Eye (tissue), 1 donor: ENCODE measurements at places on chromosomes 2 and 18.

- no peak for DNase-seq
Observed at GRCh38 chr2:124915567-124915966, 890.5 kb downstream of the CNTNAP5 start.

DNA sequence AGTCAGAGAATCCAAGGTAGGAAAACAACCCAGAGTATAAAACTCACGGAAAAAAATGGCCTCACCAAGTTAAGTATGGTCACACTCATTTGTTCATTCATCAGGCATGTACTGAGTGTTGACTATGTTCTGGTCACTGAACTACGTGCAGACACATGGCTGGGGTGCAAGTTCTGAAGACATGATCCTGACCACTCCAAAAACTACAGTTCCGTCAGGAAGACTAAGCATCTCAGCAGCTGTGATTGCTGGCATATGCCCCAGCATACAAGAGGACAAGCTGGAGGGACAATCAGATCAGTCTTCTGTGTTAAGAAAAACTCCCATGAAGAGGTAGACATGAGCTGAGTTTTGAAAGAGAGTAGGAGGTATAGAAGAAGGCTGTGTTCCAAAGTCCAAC lies 72.8 kb downstream of the TCF4 start:
- no peak for DNase-seq

DNA sequence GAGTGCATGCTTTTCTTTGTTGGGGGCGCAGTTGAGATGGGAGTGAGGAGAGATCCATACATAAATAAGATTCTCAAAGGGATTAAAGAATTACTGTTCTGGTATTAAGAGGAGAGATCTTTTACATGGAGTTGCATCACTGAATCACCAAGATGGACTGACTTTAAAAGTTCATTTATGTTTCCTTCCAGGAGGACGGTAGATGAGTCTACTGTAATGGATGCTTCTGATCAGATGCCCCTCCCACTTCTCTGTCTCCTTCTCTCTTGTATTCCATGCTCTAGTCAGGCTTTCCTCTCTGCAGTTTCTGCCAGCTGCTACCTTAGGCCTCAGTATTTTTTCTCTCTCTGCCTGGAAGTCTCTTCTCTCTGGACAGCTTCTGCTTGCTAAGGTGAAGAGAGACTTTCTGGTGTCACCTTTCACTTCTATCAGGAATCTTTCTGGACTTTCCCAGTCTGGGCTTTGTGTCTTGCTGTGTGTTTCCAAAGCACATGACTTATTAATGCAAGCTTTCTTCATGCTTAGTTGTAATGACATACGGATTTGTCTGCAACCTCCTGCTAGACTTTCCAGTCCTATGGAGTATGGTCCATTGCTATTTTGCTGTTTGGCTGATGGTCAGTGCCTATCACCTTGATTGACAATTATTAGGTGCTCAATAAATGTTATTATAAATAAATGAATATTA lies 23.6 kb downstream of the FAM171B start:
- peak; percentile 60 for DNase-seq

DNA sequence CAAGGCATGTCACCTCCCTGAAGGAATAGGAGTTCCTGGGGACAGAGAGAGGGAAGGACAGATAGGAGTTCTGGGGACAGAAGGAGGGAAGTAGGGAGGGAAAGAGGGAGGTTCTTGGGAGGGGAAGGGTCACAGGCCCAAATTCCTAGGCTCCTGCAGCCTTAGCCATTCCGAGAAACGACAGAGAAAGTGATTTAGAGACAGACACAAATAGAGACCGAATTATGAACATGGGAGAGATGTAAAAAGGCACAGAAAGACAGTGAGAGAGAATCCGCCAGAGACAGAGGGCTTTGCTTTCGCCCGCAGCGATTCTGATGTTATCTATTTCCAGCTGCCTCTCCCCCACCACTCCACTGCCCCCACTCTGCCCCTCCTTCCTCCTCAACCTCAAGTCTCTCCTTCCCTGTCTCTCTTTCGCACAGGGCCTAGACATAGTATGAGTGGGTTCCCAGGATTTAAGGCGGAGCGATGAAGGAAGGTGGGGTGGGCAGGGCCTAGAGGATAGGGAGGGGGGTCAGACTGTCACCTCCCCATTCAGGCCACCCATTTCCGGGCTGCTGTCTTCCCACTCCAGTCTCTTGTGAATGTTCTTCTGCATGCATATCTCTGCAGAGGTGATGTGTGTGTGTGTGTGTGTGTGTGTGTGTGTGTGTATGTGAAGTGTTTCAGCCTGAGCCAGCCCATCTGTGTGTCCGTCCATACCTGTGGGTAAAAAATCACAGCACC lies 3.3 kb upstream of the WNT6 start:
- no peak for DNase-seq

- DNase-seq, result no peak
Observed at GRCh38 chr2:228798458-228799207, 472.5 kb downstream of the PID1 start.

- DNase-seq, result no peak
Observed at GRCh38 chr18:62799977-62800376, 84.6 kb downstream of the PHLPP1 start.

DNA sequence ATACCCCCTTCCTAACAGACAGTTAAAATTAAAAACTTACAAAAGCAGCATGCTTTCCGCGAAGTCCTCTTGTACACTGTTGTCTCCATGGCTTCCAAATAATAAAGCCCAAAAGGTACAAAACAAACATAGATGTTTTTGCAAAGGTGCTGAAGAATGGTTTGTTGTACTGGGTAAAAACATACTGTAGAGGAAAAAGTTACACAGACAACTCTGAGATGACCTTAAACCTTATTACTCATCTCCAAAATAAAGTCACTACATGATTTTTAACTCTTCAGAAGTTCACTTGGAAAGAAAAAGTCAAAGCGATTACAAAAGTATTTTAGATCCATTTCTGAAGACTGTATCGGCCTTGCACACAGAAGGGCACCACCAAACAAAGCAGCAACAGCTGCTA lies 6.1 kb downstream of the SLC35F5 start:
- DNase-seq, result no peak

DNA sequence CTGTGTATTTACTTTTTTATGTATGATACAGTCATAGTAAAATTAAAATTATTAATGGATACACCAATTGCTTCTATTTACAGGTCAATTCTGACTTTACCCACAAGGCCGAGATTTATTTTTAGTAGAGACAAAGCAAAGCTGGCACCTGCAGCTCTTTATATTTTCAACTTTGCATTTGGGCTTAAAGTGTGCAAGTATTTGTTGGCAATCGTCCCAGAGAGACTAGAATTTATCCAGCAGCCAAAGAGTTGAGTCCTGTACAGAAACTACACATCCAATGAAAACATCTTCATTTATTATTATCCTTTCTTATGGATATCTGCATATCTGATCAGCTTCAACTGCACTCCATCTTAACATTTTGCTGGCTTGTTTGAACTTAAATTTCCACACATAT lies 485.6 kb downstream of the SOX11 start:
- no peak for DNase-seq

DNA sequence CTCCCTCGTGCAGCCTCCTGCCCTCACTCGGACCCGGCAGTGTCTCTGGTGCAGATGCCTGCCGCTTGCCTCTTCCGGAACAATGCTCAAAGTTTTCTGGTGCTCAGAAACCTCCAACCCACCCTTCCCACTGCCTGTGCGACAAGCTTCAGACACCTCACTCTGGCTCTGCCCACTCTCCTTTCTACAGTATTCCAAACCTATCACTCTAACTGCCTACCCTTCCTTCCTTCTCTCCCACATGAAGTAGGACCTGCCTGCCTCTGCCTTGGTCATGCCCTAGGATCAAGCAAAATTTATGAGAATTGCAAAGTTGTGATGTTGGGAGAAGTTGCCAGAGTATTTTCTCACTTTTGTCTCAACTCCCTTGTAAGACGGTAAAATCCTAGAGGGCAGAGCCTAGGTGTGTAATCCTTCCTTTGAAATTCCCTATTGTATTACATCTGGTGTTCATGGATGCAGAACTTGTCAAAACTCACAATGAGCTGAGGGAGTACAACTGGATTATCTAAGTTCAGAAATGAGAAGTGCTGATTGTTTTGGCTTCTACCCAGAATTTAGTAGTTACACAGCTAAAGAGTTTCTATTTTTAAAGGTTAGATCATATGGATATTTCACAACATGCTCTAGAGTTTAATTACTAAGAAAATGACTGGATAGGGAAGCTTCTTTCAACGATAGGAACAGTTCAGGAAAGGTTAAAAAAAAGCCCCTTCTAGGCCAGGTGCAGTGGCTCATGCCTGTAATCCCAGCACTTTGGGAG lies 7.2 kb downstream of the NPC1 start:
- DNase-seq, result no peak

- DNase-seq, result no peak
Observed at GRCh38 chr2:46302005-46302695, 4.9 kb downstream of the EPAS1 start.

GRCh38 chr18:76391038-76391437 lies 104.0 kb downstream of the ZNF516 start:
- DNase-seq, result no peak

- no peak for DNase-seq
Observed at GRCh38 chr2:102033031-102033749, 41.4 kb downstream of the IL1R2 start.

- peak; percentile 23 for DNase-seq
Observed at GRCh38 chr2:147133286-147133908, 711.4 kb upstream of the ACVR2A start.

- DNase-seq, result no peak
Observed at GRCh38 chr18:45596036-45596435, 19.2 kb upstream of the SLC14A2 start.

DNA sequence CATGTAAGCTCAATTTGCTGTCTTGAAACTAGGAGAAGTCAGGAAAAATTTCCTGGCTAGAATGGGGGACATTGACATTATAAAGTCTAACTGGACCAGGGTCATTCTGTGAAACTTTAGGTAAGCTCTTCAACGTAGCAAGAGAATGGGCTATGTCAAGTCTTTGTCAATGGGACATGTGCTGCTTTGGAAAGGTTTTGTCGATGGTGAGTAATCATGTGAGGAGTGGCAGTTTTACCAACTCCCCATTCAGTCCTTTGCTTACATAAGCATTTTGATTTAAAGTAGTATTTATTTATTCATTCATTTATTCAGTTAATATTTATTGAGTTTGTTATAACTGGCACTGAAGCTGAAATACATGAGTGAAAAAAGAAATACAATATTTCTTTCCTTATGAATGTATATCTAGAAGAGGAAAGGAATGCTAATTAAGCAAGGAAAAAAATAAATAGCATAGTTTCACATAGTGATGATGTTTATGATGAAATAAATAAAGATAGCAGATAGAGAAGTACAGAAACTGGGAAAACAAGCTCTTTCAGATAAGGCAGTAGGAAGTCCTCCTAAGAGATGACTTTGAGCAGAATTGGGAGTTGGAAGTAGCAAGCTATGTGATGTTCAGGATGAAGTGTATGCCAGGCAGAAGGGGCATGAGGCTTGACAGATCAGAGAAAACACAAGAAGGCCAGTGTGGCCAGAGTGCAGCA lies 25.4 kb upstream of the RAB27B start:
- DNase-seq, result no peak

- no peak for DNase-seq
Observed at GRCh38 chr2:101442667-101443061, 32.2 kb downstream of the RFX8 start.

DNA sequence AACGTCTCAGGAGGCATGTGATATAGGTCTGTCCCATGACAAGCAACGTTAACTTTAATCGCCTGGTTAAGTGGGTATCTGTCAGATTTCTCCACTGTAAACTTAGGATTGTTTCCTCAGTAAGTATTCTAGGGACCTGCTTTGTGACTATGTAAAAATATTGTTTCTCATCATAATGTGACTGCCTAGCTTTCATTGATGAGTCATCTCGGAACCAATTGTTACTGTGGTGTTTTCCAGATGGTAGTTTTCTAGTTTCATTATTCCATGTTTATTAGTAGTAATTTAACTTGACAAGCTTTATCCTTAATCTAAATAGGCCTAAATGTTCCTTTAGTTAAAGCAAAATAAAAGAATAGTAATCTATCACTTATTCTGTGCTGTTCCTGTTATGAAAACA lies 28.2 kb upstream of the GATA6 start:
- DNase-seq, result no peak

- DNase-seq, result peak; percentile 85
Observed at GRCh38 chr2:112482309-112483041, 519 bp downstream of the TTL start.

- no peak for DNase-seq
Observed at GRCh38 chr2:215280326-215280725, 31.5 kb upstream of the ATIC start.

DNA sequence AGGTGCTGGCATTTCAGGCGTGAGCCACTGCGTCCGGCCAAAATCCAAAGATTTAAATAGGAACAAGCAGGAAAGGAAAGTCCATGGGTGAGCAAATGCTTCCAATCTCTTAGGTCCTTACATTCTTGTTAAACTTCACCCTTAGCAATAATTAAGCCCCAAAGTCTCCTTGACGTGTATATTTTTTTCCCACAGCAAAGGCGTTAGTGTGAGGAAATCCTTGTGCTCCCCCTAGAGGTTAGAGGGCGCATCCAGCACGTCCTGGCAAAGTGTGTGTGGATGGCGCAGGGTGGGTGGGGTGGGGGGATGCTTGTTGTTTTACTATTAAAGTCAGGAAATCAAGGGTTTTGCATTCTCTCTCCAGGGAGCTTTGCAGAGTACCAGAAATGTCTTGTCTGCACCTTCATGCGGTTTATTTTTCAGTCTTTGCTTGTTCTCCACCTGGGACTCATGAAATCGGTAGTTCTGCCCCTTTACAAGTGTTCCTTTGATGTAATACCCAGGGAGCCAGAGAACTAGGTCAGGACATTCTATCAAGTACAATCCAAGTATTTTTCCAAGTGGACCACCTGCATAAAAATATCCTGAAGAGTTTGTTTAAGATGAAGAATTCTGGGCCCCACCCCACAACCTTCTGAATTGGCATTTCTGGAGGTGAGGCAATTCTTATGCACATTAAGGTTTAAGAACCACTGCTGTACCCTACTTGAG lies 22.2 kb upstream of the ITSN2 start:
- DNase-seq, result peak; percentile 86

DNA sequence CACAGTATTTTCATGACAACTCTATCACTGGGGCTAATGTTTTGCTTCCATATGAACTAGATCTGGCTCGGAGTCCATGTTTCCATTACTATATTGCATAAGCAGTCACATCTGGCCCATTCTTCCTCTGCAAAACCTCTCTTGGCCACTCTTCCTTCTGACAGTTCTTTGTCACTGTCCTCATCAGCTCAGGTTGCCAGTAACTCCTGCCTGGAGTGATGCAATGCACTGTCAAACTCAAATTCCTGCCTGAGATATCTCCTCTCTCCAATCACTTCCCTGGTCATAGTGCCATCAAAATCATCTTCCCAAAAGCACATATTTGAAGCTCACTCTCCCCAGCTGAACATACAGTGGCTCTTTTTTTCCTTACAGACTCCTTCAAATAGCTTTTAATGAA lies 66.1 kb downstream of the COLEC12 start:
- DNase-seq, result peak; percentile 62

DNA sequence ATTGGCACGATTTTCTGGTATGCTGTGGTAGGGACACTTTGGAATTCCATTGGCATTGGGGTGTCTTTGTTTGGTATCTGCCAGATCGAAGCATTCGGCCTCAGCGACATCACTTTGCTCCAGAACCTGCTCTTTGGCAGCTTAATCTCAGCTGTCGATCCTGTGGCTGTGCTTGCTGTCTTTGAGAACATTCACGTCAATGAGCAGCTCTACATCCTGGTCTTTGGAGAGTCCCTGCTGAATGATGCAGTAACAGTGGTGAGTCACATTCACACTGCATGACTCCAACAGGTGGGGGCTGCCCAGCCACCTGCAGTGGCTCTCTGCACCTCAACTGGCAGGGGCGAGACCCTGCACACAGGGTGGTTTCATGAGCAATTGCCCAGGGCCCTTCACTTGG lies 38.4 kb downstream of the SLC9A2 start:
- DNase-seq, result no peak
